IMR-90 (cell line): ENCODE measurements at places on chromosomes 13 and 19.
A peak's percentile ranks its signal among the peaks of the same experiment; 100 is the strongest.

- DNase-seq: peak; percentile 60
These were observed 4.2 kb downstream of the LGALS7B start for GRCh38 chr19:38793177-38793576.

- no peak for DNase-seq
These were observed 540 bp upstream of the ZFP36 start for GRCh38 chr19:39405958-39406655.

DNA sequence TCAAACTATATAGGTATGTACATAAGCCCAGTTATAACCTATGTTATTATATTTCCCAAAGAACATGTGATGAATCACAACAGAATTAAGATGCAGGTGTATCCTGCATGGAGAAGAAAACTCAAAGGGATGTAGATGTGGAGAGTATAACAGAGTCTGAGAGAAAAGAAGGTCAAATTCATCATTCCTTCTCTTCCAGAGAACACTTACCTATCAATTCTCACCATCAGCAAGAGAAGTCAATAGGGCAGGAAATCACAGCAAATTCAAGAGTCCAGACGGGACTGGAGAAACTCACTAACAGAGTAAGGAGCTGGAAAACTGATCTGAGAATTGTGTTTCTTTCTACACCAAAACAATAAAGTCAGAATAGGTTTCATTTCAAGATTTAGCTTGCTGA lies 28.4 kb downstream of the DIAPH3 start:
- DNase-seq: no peak

GRCh38 chr13:46468570-46469463 lies 81.8 kb upstream of the RUBCNL start:
- no peak for DNase-seq
